ENCODE measurements at places on chromosomes 1 and 21.

GRCh38 chr1:11473491-11474034, 5.4 kb upstream of the DISP3 start:
- no peak for DNase-seq

GRCh38 chr1:205484985-205485967, 19.2 kb upstream of the CDK18 start:
- peak; percentile 26 for DNase-seq

DNA sequence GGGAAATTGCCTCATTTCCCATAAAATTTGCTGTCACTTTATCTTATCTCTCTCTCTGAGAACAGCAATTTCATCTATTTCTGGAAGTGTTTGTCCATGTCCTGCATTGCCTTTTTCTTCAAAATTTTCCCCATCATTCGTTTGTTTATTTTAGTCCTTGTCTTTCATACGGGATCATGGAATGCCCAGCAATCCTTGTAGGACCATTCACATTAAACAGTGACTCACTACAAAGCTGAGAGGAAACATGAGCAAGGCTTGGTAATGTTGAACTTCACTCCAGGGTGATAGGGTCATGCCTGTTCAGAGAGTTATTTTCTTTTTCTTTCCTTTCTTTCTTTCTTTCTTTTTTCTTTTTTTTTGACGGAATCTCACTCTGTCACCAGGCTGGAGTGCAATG, 32.2 kb upstream of the HNRNPU start:
- no peak for DNase-seq

- no peak for DNase-seq
These were observed 3.0 kb upstream of the PKN2 start for GRCh38 chr1:88680911-88681622.

- DNase-seq: no peak
These were observed 16.7 kb upstream of the PRDM15 start for GRCh38 chr21:41895643-41896493.

GRCh38 chr1:157132616-157133167, 5.5 kb downstream of the ETV3 start:
- DNase-seq: no peak

GRCh38 chr1:157751283-157751682, 25.6 kb downstream of the FCRL2 start:
- no peak for DNase-seq

GRCh38 chr1:113663165-113663951, 95.9 kb downstream of the PHTF1 start:
- DNase-seq: no peak

DNA sequence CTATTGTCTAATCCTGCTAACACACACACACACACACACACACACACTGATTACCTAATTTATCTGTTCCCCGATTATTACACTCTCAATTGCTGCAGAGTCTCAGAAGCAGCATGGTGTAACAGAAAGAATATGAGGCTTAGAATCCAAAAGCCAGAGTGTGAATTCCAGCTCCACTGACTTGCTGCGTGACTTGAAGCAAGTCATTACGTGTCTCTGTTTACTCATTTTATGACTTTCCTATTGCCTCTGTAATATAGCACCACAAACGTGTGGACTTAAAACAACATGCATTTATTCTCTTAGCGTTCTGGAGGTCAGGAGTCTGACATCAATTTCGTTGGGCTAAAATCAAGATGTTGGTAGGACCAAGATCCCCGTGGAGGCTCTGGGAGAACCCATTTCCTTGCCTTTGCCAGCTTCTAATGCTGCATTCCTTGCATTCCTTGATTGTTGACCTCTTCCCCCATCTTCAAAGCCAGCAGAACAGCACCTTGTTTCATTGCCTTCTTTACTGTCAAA, 55.9 kb upstream of the ATP5PO start:
- no peak for DNase-seq

DNA sequence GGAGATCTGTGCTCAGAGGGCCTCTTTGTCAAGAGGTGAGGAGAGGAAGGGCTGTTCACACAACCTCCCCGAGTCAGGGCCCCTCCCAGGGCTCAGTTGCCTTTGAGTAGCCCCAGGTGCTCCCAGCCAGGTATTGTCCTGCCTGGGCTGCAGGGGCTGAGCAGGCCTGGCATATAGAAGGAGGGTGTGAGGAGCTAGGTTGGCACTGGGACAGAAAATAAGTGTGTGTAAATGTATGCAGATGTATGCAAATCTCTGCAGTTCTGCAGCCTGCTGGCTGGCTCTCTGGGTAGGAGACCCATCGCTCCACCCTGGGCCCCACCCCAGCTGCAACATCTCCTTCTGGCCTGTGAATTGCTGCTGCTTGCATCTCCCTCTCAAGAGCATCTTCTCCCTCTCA, 52.4 kb downstream of the NAV1 start:
- DNase-seq: no peak

- DNase-seq: no peak
These were observed 500.7 kb upstream of the NFIA start for GRCh38 chr1:60581455-60582220.

GRCh38 chr1:58282623-58283387, 263.7 kb downstream of the OMA1 start:
- DNase-seq: no peak

DNA sequence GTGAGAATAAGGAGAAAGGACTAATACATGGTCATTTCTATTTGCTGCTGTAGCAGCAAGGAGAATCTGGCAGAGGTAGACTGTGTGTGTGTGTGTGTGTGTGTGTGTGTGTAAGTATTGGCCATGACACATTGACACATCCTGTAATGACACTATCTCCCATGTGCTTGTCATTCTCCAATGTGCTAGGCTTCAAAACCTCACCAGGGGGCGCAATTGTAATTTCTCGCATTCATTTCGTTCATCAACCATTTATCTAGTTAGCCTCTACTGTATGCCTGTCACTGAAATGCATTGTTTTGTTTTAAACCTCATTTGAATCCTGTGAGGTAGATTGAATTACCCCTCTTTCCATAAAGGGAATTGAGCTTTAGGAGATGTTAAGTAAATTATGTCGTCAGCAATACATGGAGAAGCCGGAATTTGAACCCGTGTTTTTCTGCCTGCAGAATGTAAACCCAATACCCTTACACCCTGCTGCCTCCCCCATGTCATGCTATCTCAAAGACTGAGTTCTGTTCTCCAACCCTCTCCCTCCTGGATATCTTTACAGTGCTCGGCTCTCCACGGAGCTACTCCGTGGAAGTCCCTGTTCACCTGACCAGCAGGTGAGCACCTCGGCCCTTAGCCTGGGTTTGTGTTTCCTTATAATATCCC, 100.8 kb downstream of the UCK2 start:
- DNase-seq: peak; percentile 32

- peak; percentile 24 for DNase-seq
These were observed 48.1 kb downstream of the CDC14A start for GRCh38 chr1:100400404-100400803.

GRCh38 chr1:234661317-234661928, 51.4 kb upstream of the IRF2BP2 start:
- DNase-seq: no peak

- no peak for DNase-seq
These were observed 112.9 kb upstream of the WARS2 start for GRCh38 chr1:119253366-119253765.

DNA sequence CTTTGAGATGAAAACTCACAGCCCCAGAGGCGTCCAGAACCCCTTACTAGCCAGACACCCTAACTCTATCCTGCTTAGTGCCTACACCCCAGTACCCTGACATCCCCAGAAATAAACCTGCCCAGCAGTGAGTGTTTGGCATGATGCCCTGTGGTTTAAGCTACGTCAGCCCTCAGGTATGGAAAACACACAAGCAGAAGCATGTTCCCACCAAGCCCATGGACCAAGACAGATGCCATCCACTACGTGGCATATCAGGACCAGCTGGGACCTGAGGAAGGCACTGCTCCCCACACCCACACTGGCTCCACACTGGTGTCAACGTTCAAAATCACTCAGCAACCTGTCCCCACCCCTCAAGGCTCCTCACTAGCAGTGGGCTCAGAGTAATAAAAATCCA, 116.4 kb downstream of the SYT2 start:
- no peak for DNase-seq

DNA sequence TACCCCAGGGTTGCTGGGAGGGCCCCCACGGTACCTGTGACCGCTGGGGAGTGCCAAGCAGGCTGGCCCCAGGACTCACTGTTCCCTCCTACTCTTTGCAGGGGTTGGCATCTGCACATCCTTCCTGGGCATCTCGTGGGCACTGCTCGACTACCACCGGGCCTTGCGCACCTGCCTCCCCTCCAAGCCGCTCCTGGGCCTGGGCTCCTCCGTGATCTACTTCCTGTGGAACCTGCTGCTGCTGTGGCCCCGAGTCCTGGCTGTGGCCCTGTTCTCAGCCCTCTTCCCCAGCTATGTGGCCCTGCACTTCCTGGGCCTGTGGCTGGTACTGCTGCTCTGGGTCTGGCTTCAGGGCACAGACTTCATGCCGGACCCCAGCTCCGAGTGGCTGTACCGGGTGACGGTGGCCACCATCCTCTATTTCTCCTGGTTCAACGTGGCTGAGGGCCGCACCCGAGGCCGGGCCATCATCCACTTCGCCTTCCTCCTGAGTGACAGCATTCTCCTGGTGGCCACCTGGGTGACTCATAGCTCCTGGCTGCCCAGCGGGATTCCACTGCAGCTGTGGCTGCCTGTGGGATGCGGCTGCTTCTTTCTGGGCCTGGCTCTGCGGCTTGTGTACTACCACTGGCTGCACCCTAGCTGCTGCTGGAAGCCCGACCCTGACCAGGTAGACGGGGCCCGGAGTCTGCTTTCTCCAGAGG, 6.8 kb downstream of the XKR8 start:
- DNase-seq: no peak

DNA sequence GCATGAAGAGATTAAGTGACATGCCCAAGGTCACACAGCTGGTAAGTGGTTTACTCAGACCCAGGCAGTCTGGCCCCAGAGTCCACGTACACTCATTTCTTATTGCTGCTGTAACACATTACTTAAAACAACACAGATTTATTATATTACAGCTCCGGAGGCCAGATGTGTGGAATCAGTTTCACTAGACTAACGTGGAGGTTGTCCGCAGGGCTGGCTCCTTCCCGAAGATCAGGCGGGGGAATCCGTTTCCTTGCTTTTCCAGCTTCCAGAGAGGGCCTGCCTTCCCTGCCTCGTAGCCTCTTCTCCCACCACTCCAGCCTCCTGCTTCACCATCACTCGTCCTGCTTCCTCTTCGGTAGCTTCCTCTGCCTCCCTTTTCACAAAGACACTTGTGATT, 81.2 kb downstream of the KCNN3 start:
- DNase-seq: no peak

- no peak for DNase-seq
These were observed 297.2 kb downstream of the OMA1 start for GRCh38 chr1:58249388-58249736.

- DNase-seq: no peak
These were observed 141.9 kb downstream of the PTBP2 start for GRCh38 chr1:96863449-96863848.

GRCh38 chr1:230574502-230574901, 67.8 kb upstream of the COG2 start:
- DNase-seq: no peak
